ENCODE measurements at places on chromosomes 5 and 9. TPM values are rescaled to one million over a fixed set of nuclear protein-coding genes. Genes with fewer than 3 reads are reported as not detected.

GFPT2 gene
- 14.2 TPM for total RNA-seq

HACD4 gene
- total RNA-seq, result 2.1 TPM

FOXD1 gene
- 72.4 TPM for total RNA-seq

FRRS1L gene
- total RNA-seq, result 0.33 TPM

TXNDC8 gene
- total RNA-seq, result not detected

TRMT10B gene
- 1.8 TPM for total RNA-seq

NRARP gene
- 0.38 TPM for total RNA-seq

SAXO1 gene
- total RNA-seq, result 0.51 TPM

KLF9 gene
- total RNA-seq, result 11.2 TPM

LYSMD3 gene
- total RNA-seq, result 6.5 TPM

PIP5KL1 gene
- 2.5 TPM for total RNA-seq

KIAA0825 gene
- total RNA-seq, result 2.2 TPM
